ENCODE measurements at places on chromosomes 4 and X.

- no peak for DNase-seq
These were observed 5.8 kb downstream of the ANOS1 start for GRCh38 chrX:8726031-8726652.

GRCh38 chrX:1190596-1191145 lies 21.8 kb downstream of the CRLF2 start:
- no peak for DNase-seq

DNA sequence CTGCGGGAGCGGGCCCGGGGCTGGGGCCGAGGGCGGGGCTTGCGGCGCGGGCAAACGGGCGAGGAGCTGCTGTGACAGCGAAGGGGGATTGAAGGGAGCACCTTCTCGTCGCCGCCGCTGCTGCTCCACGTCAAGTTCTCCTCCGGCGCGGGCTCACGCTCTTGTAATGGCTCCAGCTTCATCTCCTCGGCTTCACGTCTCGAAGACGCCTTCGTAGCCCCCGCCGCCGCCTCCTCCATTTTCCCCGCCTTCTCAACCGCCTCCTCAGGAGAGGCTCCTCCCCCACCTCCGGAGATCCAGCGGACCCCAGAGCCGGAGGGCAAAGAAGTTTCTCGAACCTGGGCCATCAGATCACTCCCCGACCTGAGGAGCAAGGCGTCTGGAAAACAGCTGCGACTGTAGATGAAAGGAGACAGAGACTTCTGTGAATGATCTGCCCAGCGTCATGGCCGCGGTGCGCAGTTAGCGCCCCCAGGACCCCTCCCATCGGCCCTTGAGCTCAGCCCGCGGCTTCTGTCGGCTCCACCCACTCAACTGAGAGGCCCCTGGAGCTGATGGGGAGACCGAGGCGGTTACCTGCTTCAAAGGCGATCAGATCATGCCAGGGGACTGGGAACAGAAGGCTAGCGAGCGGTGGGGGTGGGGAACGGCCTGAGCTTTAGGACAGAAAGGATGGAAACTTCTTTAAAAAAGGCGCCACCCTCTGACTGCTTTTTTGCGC lies 895 bp downstream of the USP51 start:
- DNase-seq: peak; percentile 69

DNA sequence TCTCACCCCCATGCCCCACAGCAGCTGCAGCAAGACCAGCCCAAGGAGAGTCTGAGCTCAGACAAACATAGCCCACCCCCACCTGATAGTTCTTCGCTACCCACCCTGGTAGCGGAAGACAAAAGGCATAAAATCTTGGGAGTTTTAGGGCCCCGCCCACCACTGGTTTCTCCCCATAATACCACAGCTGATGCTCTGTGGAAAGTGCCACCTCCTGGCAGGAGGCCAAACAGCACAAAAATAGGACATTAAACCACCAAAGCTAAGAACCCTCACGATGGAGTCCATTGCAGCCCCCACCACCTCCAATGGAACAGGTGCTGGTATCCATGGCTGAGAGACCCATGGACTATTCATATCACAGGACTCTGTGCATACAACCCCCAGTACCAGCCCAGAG lies 226.7 kb downstream of the SNCA start:
- no peak for DNase-seq

DNA sequence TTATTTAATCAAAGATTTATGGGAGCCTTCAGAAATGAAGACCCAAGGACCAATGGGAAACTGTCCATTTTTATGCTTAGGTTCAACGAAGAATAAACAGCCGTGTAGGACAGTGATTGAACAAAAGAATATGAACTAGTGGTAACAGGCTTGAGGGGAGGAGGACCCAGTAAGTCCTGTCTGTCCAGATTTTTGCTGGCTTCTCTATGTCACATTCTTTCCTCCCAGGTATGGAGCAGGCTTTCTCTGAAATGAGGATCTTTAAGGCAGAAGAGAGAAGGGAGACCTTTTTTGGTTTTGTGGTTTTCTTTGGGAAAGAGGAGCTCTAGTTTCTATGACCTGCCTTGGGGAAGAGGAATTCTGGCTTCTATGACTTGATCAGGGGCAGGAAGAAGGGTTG lies 74.1 kb downstream of the BANK1 start:
- DNase-seq: no peak

- no peak for DNase-seq
These were observed 617 bp upstream of the MRFAP1L1 start for GRCh38 chr4:6710282-6710681.

DNA sequence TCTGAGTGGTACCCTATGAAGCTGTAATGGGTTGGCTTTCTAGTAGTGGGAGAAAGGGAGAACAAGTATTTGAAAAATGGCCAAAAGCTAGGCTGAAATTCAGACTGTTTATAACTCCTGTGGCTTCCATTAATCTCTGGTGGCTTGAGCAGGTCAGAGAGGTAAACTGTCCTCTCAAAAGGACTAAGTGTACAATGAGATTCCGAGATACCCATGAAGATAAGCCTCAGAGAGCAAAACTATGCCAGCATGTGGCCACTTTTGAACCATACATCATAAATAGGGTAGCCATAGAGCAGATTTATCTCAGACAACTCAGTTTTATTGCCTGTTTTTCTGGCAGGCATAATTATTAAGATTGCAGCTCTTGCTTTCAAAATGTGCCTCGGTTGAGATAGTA lies 89.2 kb downstream of the CHRDL1 start:
- DNase-seq: no peak
